Midbrain (tissue), 1 donor: ENCODE measurements at places on chromosomes 13 and 19.

GRCh38 chr13:100898431-100898830 is 223.8 kb upstream of the TMTC4 start:
- no peak for DNase-seq

GRCh38 chr13:73958657-73959397 is 175.4 kb downstream of the KLF12 start:
- DNase-seq = no peak

DNA sequence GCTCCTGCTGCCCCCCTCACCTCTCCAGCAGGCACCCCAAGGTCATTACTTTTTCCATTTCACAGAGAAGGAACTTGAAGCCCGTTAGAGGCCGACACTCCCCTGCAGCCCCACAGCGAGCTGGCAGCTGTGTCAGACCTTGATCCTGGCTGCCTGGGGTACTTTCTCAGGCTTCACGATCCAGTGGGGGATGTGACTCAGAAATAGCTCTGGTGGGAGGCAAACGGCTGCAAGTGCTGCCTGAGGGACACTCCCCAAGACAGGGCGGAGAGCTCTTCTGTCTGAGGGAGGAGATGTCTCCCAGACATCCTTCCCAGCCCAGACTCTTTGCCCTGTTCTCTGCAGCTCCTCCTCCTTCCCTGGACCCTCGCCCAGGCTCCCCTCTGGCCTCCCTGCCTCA is 4.8 kb downstream of the TSKS start:
- no peak for DNase-seq

DNA sequence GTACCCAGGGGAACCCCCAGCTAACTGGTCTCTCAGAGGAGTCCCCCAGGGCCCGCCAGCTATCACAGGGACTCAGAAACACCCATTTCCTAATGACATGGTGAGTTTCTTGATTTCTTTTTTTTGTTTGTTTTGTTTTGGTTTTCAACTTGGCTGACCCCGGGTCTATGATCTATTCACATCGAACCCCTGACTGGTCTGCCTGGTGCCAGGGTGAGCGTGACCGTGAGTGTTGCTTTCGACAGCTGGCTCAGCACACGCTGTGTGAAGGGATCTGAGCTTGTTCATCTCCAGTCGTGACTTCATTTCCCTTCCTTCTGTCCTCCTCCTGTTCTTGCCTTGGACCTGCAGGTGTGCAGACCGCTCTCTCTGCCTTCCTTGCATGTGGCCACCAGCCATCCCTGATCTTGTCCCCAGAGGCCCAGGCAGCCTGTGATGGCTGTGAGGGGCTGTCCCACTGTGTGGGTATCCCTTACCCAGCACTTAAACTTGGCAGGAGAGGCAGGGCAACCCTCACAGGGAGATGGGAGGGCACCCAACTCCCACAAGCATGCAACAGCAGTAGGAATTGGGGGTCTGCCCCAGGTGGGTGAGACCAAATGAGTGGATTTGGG is 26.2 kb downstream of the TMEM161A start:
- no peak for DNase-seq

- no peak for DNase-seq
These were observed 52.1 kb downstream of the SIAH3 start for GRCh38 chr13:45799451-45799850.
